ENCODE measurements at places on chromosomes 5 and 9.

DNA sequence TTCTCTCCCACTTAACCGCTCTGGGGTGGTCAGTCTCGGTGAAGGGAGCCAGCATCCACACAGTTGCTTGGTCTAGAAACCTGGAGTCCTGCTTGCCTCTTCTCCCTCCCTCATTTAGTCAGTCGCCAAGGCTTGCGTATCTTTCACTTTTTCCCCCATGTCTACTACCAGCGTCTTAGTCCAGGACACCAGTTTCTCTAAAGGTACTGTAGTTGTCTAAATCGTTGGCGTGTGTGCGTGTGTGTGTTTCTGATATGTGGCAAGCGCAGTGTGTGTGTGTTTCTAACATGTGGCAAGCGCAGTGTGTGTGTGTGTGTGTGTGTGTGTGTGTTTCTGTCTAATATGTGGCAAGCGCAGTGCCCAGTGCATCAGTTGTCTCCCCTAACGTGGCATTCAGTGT lies 641 bp downstream of the ATP6V1G1 start:
- no peak for DNase-seq

GRCh38 chr5:9544056-9544455 lies 1.8 kb downstream of the SEMA5A start:
- DNase-seq = no peak

GRCh38 chr9:95570646-95571045 lies 53.9 kb upstream of the PTCH1 start:
- no peak for DNase-seq

DNA sequence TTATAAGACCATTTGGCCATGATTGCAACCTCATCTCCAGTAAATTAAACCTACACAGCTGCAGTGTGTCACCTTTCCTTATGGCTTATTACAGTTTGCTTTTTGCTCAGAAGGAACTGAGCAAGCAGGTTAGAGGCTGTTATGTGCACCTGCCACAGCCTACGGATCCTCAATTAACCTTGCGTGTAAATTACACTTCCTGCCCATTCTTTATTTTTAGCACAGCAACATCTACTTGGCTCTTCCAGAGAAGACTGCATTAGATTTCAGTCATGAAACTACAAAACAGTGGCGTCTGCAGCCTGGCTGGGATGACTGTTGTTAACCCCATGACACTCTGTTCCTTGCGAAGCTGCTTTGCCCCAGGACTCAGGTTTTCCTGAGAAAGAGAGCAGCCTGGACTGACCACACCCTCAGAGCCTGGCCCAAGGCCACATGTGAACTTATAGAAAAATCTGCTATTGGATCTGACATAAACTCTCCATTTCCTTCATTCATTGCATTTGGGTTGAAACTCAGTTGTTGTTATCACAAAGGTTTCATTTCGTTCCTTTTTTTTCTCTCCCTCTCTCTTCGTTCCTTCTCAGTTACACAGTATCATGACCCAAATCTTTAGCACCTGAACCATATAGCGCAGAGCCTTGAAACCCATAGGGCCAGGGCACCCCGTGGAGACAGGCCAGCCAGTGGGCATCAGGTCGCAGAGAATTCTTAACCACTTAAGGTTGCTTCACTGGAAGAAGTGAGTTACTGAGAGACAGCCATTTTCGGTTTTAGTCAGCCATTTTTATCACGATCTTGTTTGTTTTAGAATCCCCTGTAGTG lies 138.6 kb downstream of the PALM2AKAP2 start:
- peak; percentile 83 for DNase-seq

DNA sequence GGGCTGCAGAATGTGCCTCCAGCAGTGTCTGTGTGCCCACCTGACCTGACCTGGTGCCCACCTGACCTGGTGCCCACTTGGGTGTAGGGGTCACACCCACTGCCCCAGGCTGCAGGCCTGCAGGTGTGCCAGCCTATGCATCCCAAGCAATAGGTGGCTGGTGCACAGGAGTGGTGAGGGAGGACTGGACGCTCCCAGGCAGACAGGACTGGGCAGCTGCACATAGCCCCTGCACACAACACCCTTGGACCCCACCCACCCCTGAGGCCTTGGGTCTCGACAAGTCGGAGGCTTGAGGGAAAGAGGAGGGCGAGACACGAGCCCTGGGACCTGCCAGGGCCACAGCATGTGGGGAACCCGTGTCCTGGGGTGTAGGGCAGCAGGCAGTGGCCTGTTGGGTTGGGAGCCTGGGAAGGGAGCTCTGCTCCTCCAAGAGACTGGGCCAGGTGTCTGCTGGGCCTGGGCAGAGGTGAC lies 10.8 kb upstream of the NRARP start:
- no peak for DNase-seq
